Fibroblast of skin of scalp (primary cell): ENCODE measurements at places on chromosomes 5 and 9.

DNA sequence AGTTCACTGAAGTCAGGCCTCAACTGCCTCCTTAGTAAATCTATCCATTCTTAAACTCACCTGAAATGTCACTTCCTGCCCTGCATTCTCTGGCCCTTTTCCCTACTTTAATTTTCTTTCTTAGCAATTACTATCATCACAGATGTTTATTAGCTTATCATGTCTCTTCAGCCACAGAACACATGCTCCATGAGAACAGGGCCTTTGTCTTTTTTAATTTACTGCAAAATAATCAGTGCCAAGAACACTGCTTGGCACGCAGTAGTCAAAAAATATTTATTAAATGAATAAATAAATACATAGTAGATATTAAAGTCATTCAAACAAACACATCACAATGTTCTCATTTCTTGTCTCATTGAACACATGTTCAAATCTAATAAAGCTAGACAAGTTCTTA lies 46.2 kb downstream of the SKIC3 start:
- DNase-seq = no peak

DNA sequence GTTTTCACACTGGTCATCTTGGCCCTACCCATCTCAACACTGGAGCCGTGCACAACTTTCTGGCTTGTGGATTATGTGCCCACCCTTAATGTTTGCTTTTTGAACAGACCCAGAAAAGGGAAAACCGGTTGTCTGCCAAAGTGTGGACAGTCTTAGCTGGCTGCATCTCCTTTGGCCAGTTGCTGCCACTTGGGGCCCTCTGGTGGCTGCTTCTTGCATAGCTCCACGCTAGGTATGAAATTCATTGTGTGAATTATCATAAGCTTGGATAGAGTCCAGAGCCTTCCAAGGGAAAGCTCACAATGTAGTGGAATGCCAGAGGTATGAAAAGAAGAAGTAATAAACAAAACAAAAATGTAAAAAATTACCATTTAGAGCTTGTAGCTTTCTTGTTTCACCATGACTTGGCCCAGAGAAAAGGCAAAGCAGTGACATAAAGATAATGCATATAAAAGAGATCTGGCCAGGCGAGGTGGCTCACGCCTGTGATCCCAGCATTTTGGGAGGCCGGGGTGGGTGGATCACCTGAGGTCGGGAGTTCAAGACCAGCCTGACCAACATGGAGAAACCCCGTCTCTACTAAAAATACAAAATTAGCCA lies 12.5 kb upstream of the SLC36A3 start:
- DNase-seq = peak; percentile 60

GRCh38 chr5:177198738-177199137 lies 65.2 kb downstream of the NSD1 start:
- DNase-seq = no peak

- peak; percentile 57 for DNase-seq
Observed at GRCh38 chr9:115551396-115551795, 433.4 kb upstream of the TNC start.

GRCh38 chr5:125484742-125485641 lies 738.6 kb upstream of the ZNF608 start:
- DNase-seq = peak; percentile 99

GRCh38 chr9:109535365-109535764 lies 37.3 kb upstream of the PTPN3 start:
- no peak for DNase-seq

DNA sequence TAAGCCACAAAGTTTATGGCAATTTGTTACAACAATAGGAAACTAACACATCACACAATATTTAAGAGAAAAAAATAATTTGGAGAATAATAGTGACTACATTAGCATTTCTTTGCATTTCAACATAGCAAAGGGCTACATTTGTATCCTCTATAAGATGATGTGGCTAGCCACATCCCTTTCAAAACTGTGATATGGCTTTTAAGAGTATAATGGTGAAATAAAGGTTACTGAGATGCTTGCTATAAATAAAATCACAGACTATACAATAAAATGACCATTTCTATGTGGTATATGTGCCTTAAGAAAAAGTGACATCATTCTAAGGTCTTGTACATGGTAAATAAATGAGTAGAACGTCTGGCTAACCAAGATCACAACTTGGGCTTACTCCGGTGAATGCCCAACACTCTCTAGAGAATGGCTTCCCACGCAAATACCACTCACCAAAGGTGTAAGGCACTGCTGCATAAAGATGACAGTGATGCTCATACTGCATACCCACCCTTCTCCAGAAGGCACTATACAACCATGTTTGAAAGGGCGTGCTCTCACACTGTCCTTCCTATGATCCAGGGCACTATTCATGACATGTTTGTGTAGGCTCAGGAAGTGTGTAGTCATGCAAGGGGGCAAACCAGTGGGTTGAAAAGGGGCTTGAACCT lies 286.5 kb downstream of the MLLT3 start:
- no peak for DNase-seq

- no peak for DNase-seq
Observed at GRCh38 chr5:57839025-57839424, 356.4 kb upstream of the ACTBL2 start.

DNA sequence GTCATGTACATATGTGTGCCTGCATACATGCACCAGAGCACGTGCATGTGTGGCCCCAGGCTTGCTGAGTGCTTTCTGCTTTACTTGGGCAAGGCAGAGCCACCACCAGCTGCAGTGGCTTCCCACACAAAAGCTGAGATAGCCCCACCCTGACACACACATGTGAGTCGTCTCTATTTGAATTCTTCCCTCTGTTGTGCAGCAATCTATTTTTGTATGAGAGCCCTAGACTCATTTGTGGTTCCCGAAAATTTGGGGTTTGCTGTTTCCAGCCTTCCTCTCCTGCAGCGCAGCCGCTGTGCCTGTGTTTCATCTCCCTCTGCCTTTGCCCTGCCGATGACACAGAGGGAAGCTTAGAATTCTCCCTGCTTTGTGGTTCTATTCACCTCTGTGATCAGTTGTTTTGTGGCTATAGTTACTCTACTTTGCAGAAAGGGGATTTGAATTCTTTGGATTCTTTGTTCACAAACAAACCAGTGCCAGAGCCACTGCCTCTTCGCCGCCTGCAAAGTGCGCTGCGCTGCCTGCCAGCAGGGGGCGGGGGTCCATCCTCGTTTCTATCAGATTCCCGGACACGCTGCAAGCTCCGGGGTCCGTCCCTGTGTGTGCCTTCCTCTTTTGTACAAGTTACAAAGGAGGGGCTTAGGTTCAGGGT lies 95.8 kb upstream of the DAP start:
- DNase-seq = peak; percentile 84

- DNase-seq = peak; percentile 86
Observed at GRCh38 chr5:115349001-115349817, 52.8 kb upstream of the CCDC112 start.

- peak; percentile 1 for DNase-seq
Observed at GRCh38 chr5:162209005-162209605, 141.5 kb downstream of the GABRG2 start.

DNA sequence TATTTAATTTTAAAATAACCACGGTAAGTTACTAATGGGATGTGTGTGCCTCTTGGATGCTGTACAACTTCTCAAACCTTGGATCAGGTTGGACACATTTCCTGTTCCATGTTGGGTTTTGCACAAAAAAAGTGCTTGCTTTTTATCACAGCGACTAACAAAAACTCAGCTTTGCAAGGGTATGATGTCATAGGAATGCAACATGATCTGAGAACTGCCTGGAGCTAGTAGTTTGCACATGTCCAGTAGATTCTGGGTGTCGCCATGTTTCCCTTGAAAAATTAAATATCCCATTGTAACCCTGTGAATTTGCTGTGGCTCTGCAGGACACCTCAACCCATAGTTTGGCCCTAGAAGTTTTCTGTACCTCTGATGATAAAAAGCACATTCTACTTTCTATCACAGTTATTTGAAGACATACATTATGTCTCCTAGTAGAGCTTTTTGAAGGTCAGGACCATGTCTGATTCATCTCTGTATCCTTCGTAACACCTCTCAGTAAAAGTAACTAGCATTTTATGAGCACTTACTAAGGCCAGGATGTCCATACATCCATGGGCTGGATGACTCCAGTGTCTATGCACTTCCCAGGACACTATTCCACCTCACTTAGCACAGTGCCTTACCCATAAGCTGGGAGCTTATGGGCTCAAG lies 11.5 kb upstream of the FRMPD1 start:
- DNase-seq = peak; percentile 11

- no peak for DNase-seq
Observed at GRCh38 chr5:43582082-43583005, 20.6 kb upstream of the NNT start.

- no peak for DNase-seq
Observed at GRCh38 chr9:133842721-133843227, 104.6 kb upstream of the SARDH start.

GRCh38 chr9:94706922-94707321 lies 19.6 kb upstream of the AOPEP start:
- no peak for DNase-seq

DNA sequence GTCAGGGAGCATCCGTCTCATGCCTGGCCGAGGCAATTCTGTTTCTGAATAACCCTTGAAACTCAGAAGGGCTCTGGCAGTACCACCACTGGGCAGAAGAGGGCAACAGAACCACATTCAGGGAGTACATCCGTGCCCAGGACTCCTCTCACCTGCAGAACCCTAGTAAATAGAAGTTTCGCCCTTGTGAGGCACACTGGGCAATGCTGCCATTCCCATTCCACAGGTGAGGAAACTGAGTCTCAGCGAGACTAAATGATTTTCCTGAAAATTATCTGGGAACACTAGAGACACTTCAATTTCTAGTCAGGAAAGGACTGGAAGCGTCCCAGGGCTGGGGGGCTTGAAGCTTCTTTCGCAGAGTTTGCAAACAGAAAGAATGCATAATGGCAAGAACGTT lies 74.7 kb downstream of the FGF1 start:
- DNase-seq = peak; percentile 59

DNA sequence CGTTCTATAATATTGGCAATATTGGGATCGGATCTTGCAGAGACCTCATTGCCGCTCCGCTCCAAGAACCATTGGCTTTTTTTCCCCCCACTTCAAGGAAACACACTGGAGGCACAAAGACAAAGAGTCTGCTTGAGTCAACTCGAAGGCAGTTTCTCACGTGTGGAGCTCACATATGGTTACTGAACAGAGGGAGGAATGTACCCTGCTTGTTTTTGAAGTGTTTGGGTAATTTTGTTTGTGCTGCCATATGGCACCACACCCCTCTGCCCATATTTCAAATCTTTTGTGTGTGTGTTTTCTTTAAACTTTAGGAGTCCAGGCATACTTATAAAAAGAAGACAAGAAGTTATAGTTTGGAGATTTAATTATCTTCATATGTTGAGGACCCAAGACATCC lies 595.9 kb downstream of the DTWD2 start:
- no peak for DNase-seq

DNA sequence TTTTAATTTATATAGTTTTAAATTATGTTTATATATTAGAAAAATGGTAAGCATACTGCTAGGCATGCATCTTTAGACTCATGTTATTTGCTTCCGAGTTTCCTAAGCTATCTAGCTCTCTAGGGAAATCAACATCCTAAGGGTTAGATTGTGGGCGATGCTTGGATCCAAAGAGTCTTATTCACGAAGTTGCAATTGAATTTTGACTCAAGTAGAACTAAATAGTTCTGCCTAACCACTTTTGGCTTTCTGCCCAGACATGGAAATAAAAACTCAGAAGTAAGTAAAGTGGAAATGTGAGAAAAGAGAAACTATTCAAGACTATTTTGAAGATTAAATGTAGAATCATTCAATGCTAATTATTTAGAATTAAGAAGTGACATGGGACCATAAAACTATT lies 440.4 kb downstream of the CDH18 start:
- DNase-seq = peak; percentile 70

GRCh38 chr5:10707198-10708142 lies 53.6 kb downstream of the DAP start:
- DNase-seq = peak; percentile 46

- no peak for DNase-seq
Observed at GRCh38 chr5:181218795-181219124, 4.3 kb upstream of the TRIM41 start.

- no peak for DNase-seq
Observed at GRCh38 chr5:64637837-64638443, 52.4 kb upstream of the SHISAL2B start.

GRCh38 chr5:109669991-109670706 lies 19.6 kb upstream of the MAN2A1 start:
- DNase-seq = no peak

- no peak for DNase-seq
Observed at GRCh38 chr9:127490535-127491230, 39.4 kb downstream of the LRSAM1 start.

DNA sequence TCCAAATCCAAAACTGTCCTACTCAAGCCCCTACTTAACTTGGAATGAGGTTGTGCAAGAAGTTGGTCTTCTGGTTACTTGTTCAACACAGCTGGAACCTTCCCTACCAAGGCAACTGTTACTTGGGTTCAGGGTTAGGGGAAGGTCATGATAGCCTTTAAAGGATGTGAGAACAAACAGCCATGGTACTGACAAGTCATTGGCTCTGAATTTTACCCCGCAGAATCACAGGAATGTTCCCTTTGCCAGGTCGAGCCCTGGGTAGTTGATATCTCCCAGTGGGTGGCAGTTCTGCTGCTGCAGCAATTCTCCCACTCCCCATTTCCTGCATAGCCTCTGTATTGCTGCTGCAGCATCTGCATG lies 396.1 kb upstream of the MPDZ start:
- no peak for DNase-seq

DNA sequence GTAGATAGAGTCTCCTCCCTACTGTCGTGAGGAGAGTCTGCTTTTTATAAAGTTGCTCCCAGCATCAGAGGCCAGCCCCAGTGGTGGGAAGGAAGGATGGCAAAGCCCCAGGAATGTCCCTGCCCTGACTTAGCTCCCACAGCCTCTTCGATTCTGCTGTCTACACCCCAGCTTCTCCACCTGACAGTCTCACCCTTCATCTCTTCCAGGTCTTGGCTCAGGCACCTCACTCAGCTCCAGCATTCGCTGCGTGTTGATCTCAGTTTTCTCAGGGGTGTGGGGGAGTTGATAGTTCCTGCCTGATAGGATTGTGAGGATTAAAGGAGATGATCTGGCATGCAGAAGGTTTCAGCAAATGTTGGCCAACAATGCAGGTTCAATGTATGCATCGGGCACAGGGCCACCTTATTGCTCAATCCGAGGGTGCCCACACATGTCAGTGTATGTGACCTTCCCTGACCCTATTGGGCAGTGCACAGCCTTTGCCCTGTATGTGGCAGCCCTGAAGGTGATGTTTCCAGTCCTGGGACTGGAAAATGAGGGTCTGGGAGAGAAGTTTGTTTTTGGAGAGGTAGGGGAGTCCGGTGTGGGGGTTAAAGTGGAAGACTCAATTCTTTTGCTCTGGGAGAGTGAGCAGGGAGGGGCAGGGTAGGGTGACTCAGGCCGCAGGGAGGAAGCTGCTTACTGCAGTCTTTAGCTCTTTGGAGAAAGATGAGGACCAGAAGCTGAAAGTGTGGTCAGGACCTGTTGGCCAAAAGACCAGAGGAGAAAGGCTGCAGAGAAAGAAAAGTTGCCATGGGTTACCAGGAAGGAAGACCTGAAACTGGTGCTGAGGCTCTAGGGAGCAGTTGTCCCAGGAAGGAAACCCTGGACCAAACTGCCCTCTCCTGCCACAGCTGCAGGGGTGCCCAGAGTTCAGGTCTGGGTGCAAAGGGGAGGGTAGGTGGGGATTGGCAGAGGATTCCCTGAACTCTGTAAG lies 153.2 kb downstream of the MACROH2A1 start:
- peak; percentile 49 for DNase-seq
